Camera-type eye (tissue), 1 donor: ENCODE measurements at places on chromosomes 7 and 10. TPM values are rescaled to one million over a fixed set of nuclear protein-coding genes. Genes with fewer than 3 reads are reported as not detected.

TUBB8 gene
- total RNA-seq, result not detected

MBL2 gene
- total RNA-seq, result not detected

EPO gene
- total RNA-seq, result not detected

MCM10 gene
- 4.1 TPM for total RNA-seq

PKD2L1 gene
- 0.16 TPM for total RNA-seq

MRM2 gene
- 22.0 TPM for total RNA-seq

PLXNA4 gene
- 17.5 TPM for total RNA-seq

SLC26A5 gene
- 0.71 TPM for total RNA-seq

TAS2R39 gene
- not detected for total RNA-seq

HOXA2 gene
- total RNA-seq, result not detected

MOSPD3 gene
- total RNA-seq, result 10.0 TPM

HOXA3 gene
- not detected for total RNA-seq

OR13A1 gene
- total RNA-seq, result not detected

RBM33 gene
- 72.1 TPM for total RNA-seq

AOAH gene
- total RNA-seq, result 7.1 TPM

WNT2 gene
- 2.6 TPM for total RNA-seq

TMEM225B gene
- not detected for total RNA-seq

ZNF488 gene
- total RNA-seq, result 7.5 TPM

EPDR1 gene
- 20.7 TPM for total RNA-seq

SPAG6 gene
- total RNA-seq, result 0.77 TPM

FAM149B1 gene
- 33.8 TPM for total RNA-seq

PRKG1 gene
- total RNA-seq, result 52.7 TPM

AKR1D1 gene
- not detected for total RNA-seq
